ENCODE measurements at places on chromosomes 12 and 14.

GRCh38 chr14:42299692-42300091 lies 693.0 kb downstream of the LRFN5 start:
- DNase-seq = no peak

DNA sequence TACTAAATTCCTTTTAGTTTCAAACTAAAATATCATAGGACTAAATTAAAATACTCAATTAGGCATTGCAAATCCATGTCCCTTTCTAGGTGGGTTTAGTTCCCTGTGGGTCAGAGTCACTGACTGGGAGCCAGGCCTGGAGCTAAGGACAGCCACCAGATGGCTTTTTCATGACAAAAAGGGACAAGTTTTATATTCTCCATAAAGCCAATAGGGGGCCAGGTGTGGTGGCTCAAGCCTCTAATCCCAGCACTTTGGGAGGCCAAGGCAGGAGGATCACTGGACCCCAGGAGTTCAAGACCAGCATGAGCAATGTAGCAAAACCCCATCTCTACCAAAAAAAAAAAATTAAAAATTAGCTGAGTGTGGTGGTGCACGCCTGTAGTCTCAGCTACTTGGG lies 35.4 kb upstream of the EIF5 start:
- DNase-seq = no peak

DNA sequence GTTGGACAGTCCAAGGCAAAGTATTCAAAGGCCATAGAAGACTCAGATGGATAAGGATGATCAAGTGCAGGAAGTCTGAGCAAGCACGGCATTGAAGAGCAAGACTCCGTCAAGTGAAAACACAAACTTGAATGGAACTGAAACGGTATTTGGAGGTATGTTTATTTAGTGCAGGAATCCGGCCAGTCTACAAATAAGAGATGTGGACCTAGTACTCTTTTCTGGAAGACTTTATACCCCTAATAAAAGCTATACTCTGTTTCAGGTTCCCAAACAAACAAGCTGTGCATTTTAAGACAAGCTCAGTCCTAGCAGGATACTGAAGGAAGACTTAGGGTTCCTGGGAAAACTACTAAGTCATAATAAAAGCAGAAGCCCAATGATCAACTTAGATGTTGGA lies 100.8 kb upstream of the NEDD1 start:
- DNase-seq = no peak

GRCh38 chr12:14723763-14724162 lies 27.4 kb upstream of the GUCY2C start:
- DNase-seq = no peak

- no peak for DNase-seq
These were observed 11.4 kb downstream of the AKT1 start for GRCh38 chr14:104784218-104784568.

DNA sequence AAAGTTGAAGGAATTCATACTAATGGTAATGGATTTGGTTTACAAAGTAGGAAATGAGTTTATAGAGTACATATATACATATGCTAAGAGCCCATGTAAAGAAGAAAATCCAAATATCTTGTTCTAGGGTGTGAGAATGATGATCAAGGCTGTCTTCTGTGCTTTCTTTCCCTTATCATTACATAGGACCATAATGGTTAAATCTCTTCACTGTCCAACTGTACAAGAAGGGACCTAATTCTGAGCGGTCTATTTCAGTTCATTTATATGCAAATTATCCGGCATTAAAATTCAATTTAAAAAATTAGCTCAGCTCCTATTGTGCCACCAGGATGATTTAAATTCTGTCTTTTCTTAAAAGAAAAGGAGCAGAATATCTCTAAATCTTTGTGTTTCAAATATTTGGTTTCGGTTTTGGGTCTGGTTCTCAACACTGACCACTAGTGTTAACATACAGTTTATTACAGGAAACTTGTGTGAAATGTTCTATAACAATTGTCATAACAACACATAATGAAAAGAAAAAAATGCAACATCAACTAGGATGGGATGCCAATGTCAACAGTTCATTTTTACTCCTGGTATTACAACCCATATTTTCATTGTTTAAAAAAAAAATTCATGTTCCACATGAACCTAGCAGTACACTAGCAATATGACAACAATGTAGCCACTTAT lies 16.8 kb downstream of the OR4K1 start:
- DNase-seq = no peak

DNA sequence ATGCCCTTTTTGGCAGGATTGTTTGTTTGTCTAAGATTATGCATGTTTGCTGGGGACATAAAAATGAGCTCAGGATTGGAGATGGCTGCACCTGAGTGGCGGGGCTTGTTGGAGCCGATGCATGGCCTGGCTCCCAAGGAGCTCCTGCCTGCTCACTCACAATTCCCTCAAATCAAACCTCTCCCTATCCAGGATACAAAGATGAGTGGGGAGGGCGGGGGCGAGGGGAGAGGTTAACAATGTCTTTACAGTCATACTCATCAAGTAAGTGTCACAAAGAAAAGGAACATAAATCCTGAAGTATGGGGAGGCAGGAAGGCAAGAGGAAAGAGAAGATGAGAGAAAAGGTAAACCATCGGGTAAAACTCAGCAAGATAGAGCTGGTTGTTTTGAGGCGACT lies 104.0 kb upstream of the COCH start:
- DNase-seq = no peak

DNA sequence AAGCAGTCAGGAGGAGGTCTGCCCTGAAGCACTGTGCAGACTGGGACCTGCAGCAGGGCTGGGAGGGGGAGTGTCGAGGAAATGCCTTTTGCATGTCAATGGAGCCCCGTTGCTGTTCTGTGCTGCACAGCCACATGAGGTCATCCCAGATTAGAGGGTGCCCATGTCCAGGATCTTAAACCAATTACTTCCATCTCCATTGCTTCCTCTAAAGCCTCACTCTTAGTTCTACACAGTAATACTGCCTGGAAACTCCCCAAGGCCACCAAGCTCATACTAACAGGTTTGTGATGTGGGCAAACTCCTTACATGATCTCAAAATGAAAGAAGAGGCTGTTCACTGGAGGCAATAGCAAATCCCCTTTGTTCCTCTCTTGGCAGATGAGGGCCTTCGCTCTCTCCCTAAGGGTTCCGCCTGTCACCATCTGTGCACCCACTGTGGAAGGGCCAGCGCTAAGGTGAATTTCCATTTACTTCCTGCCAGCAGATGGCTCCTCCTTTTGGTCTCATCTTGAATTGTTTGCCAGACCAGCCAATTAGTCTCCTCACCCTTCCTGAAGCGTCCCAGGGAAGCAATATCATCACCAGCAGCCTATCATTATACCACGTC lies 35.4 kb upstream of the LTA4H start:
- DNase-seq = no peak

GRCh38 chr12:32240162-32240561 lies 133.5 kb downstream of the BICD1 start:
- no peak for DNase-seq

GRCh38 chr14:75242546-75243273 lies 35.9 kb upstream of the FOS start:
- DNase-seq = no peak

DNA sequence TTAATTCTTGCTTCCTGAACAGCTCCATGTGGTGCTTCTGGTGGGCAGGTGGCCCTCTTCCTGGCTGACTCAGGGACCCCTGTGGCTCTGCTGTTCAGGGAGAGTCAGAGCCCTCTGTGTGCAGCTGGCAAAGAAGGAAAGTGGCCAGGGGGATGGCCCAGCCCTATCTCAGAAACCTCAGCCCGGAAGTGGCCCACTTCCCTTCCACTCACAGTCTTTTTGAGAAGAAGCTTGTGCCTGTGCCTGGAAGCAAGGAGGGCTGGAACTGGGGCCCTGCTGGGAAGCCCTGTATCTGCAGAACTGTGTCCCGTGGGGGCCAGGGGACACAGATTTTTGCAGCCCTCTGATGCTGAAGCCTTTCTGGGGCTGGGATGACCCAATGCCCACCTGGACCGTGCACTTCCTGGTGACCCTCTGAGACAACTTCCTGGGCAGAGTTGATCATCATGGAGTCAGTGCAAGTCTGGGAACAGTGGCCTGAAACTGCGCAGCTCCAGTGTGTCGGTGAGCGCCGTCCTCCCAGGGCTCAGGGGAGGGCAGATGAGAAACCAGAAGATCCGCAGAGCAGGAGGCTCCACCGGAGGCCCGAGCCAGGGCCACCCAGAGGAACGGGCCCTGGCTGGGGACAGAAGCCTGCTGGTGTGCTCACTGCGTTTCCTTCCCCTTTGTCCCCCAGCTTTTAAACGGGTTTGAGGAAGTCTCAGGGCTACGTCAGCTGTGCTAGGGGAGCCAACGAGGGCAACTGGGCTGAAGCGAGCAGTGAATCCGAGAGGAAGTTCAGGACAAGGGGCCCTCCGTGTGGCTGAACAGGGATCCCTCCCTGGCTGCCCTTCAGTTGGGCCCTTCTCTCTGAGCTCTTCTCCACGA lies 217.4 kb upstream of the RTL1 start:
- DNase-seq = no peak

DNA sequence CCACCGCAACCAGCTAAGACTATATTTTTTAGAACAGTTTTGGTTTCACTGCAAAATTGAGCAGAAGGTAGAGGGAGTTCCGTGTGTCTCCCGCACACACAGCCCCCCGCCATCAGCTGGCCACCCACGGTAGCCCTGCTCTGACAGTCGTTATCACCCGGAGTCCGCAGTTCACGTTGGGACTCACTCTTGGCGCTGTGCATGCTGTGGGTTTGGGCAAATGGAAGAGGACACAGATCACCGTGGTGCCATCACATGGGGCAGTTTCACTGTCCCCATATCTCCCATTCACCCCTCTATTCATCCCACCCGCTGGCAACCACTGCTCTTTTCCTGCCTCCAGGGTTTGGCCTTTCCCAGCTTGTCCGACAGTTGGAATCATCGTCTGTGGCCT lies 31.8 kb upstream of the ULK1 start:
- no peak for DNase-seq

GRCh38 chr12:2008677-2009076 lies 4.4 kb upstream of the DCP1B start:
- no peak for DNase-seq

DNA sequence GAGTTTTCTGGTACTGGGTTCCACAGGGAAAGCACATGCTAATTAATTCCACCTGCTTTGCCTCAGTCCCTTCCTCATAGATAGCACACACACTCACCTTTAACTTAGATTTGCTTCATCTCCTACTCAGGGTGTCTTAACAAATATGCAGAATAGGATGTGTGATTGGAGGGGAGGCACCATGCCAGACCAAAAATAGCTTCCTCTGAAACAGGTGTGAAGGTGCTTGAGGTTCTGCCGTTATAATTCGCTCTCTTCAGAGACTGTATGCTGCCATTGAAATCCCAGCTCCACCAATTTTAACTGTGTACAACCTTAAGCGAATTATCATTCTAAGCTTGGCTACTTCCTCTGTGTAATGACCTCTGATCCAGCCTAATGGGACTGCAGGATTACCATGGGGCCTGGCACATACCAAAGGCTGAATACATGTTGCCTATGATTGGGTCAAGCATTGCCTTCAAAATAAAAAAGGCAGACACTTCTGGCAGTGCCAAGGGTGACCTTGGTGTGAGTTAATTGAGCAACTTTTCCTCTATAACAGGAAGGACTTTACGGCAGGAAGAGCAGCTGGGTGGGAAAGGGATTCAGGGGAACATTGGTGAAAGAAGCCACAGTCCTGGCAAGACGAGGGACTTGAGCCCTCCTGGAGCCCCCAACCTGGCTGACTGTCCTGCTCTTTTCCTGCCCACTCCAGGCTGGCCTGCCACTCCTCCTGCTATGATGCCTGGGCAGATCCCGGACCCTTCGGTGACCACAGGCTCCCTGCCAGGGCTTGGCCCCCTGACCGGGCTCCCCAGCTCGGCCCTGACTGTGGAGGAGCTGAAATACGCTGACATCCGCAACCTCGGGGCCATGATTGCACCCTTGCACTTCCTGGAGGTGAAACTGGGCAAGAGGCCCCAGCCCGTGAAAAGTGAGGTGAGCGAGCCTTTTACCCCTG lies 9.7 kb downstream of the JDP2 start:
- no peak for DNase-seq

DNA sequence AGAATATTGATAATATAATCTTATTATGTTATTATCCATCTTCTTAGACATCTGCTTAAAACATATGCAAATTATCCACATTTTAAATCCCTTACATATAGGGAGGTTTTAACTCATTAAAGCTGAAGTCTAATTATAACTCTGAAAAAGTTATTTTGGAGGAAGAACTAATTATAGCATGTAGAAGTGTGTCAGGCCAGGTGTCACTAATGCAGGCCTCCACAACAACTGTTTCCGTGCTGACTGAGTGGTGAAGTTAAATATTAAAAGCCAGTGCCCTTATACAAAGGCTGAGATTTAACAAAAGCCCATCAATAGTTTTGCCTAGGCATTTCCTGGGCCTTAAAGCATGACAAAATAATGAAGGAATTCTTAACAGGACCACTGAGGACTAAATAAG lies 157.4 kb downstream of the LRRK2 start:
- no peak for DNase-seq

- no peak for DNase-seq
These were observed 78.5 kb downstream of the CCDC91 start for GRCh38 chr12:28268608-28269229.

- no peak for DNase-seq
These were observed 368.2 kb downstream of the BTG1 start for GRCh38 chr12:91777268-91777992.

GRCh38 chr14:43789458-43789857 lies 717.6 kb downstream of the FSCB start:
- DNase-seq = no peak

DNA sequence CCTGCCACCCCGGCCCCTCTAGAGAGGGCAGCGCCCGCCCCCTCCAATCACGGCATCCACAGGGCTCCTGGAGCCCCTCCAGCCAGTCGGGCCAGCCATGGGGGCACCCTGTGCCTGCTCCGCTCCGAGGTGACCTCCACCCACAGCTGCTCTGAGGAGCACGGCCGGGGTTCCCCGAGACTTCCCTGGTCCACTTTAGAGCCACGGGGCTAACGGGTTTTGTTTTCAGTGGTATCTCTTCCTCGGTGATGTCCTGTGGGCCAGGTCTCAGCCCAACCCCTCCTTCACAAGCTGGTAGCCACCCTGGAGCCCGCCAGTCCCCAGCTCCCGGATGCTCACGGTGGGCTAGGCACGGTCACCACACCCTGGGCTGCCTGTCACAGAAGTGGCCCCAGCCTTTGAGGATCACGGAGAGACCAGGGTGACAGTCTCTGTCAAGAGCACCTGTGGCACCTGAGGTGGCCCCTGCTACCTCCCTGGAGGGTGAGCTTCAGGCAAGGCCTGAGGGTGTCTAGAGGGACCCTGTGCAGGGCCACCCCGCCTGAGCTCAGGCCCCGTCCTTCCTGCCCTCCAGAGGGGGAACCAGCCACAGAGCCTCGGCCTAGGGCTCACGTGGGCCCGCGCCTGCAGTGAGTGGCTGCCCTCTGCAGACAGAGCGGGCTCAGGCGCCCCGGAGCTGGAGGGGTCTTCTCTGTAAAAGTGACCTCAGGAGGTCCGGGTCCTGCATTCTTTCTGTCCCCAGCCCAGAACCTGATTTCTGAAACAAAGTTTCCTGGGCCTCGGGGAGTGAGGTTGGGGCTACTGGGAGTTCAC lies 146.0 kb upstream of the C14orf180 start:
- DNase-seq = no peak

- no peak for DNase-seq
These were observed 146.6 kb downstream of the ANO2 start for GRCh38 chr12:5798242-5799015.

Data from stimulated activated CD8-positive, alpha-beta memory T cell treated with anti-CD3 and anti-CD28 coated beads, Interleukin-15, amount 100 ng/mL, for 4 hours (primary cell).